ENCODE measurements at places on chromosomes 7 and 10.

DNA sequence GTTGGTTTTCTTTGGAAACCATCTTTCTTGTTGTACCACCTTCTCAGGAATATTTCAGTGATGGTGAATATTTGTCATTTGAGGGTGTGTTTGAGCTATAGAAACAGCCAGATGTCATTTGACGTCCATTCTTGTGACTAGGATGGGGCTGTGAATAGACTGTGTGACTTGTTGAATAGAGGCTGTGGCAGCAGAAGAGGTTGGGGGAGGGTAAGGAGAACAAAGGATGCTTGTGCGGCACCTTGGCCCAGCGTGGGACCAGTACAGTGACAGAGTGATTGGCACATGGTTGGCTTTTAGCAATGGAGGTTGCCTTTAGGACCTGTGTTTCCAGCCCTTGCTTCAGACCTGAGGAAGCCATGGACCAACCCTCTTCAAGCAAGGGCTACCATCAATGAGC, 11.3 kb downstream of the DMBT1 start:
- no peak for DNase-seq

DNA sequence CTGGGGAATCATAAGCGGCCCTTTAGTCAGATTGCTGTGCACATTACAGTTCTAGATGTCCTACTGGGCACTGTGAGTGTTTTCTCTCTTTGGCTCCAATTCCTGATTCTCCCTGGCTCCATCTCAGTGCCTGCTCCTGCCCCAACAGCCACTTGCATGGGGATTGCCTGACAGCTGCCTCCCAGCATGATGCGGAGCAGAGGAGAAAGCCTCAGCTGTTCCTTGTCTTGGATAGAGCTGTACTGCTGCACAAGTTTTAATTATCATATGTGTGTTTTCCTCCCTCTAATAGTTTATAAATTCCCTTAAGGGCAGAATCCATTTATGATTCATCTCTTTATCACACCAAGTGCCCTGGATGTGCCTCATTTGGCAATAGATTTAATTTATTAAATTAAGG, 285.8 kb upstream of the COBL start:
- no peak for DNase-seq

DNA sequence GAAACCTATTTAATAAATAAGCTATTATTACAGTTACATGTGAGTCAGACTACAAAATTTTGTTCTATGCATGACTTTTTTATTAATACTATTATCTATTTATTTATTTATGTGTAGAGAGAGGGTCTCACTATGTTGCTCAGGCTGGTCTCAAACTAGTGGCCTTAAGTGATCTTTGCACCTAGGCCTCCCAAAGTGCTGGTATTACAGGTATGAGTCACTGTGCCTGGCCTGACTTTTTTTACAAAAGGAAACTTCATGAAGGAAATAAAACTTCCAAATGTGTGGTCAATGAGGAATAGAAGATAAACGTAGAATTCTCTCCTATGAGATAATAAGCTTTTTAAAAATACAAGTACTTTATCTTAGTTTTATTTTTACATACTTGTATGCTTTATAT, 19.0 kb downstream of the COL28A1 start:
- DNase-seq, result no peak

DNA sequence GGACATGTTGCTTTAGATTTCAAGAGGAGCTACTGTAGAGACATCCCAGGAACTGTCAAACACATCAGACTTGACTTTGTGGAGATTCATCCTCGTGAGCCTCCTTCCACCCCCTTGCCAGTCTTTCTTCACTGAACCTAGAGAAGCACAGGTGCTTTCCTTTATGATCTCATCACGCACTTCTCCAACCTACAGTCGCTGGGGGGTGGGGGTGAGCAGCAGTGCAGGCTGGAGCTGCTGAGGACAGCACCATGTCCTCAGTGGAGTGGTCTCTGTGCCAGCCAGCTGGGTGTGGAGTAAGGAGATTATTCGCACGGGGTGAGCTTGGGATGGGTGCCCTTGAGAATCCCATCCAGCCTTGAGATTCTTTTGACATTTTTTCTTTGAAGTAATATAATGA, 88.1 kb downstream of the VOPP1 start:
- DNase-seq, result no peak

DNA sequence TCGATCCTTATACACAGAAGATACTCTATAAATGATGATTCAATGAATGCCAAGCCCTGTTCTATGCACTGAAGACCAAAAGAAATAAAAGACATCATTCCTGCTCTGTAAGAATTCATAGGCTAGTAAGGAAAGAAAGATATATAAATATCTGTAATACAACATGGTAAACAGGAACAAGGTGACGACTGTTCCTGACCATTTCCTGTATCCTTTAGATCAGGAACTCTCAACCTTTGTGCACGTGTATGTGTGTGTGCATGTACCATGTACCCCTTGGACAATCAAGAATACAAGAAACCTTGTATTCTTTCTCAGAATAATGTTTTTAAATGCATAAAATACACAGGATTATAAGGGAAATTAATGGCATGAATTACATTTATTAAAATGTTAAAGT, 7.3 kb upstream of the HK1 start:
- no peak for DNase-seq

DNA sequence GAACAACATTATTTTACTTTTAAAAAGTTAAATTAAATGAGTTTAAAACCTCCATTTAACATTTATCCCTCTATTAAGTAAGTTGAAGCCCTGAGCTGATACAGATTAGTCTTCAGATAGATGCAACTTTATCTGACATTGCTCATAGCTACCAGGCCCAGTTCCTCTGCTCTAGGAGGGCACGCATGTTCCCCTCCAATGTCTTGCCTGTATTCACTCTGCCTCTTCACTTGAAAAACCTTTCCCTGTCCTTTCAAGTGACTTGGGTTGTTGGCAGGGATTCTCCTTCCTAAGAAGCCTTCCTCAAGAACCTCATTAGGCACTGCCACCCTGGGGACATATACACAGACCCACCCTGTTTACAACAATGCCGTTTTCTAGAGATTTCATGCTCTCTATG, 270.4 kb downstream of the RELN start:
- no peak for DNase-seq

GRCh38 chr7:147279964-147280374, 1163.4 kb downstream of the CNTNAP2 start:
- no peak for DNase-seq

DNA sequence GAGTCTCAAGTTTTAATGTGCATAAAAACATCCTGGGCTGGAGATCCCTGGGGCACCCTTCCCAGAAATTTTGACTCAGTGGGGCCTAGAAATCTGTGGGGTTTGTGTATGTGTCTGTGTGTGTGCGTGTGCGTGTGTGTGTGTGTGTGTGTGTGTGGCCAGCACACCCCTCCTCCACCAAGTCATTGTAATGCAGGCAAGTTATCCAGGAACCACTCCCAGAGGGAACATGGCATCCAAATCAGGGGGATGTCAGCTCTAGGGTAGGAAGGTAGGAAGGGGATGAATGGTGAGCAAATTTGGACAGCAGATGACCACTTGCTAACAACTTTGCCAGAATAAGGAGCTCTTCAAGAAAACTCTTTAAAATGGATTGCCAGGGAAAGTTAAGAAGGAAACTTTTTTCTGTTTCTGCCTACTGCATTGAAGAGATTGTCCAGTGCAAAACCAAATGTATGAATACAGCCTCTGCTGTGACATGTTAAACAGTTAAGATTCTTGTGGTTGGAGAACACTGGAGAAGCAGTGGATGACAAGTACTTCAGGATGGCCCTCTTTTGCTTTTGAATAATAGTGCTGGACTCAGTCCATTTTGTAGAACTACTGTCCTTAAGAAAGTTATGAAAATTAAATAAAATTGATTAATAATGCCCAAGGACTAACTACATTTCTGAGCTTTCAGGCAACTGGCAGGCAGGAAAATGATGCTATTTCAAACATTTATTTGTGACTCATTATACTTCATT, 12.3 kb downstream of the STAMBPL1 start:
- DNase-seq, result no peak
